ENCODE measurements at places on chromosomes 12 and 14.

DNA sequence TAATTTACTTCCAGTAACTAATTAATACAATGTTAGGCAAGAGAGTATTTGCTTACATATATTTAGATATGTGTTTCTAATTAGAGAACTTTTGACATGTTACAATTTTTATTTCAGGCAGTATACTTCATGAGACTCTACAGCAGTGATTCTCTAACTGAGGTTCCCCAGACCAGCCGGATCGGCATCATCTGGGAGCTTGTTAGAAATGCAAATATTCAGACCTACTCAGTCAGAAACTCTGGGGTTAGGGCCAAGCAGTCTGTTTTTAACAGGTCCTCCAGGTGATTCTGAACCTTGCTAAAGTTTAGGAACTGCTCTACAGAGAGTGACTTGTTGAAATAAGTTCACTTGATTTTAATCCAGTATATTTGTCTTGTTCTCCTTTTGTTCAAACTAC is 46.5 kb downstream of the ARID2 start:
- DNase-seq, result no peak

GRCh38 chr12:50166799-50167048 is 445 bp downstream of the CERS5 start:
- DNase-seq, result peak; percentile 33

DNA sequence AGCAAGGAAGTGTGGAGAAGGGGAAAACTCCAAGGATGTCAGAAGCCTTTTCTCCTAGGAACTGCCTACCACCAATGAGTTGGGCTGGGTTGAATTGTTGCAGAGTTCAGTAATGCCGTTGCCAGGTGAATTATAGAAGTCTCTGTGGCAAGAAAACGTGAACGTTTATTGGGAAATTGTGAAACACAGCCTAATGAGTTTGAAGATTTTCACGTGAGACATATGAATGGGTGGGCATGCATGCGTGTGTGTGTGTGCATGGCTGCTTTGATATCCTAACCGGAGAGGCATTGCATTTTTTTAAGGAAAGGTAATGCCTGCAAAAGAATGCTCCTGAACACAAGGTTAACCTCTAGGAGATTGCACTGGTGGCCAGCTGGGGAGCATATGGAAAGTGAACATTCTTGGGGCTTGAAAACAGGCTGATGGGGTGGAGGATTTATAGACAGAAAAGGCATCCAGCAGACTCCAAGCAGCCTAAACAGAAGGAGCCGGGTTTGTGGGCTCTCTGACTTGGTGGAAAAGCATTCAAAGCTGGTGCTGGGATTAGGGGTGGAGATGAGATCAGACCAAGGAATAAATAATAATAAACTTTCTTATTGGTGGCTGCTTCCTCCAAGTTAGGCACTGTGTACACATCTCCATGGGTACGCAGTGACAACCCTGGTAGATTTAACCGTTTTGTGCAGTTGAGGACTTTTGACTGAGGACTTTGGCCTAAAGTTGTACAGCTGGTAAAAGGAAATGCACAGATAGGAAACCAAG is 67.8 kb downstream of the NTF3 start:
- no peak for DNase-seq

DNA sequence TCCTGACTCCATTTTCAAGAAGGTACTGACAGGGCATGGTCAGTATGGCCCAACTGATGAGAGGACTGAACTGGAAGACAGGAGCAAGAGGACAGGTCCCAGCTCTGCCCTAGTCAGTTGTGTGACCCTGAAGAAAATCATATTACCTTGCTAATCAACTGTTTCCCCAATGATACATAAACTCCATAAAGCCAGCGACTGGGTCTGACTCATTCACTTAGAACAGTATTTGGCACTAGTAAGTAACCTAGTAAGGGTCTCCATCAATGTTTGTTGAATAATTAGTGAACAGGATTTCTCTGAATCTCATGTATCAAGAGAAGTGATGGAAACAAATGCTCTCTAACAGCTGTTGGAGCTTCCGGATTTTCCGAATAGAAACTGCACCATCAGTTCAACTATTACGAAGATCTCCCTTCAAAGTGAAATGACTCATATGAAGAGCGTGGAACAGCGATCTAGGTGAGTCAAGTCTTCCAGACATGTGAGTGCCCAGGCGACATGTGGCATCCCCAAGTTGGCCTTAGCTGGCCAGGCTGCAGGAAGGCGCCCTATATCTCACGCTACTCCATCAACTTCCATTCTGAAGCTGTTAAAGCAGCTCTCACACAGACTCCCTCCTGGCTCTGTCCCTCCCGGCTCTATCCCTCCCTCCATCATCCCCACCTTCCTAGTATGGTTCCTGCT is 94.5 kb downstream of the TTC7B start:
- no peak for DNase-seq

DNA sequence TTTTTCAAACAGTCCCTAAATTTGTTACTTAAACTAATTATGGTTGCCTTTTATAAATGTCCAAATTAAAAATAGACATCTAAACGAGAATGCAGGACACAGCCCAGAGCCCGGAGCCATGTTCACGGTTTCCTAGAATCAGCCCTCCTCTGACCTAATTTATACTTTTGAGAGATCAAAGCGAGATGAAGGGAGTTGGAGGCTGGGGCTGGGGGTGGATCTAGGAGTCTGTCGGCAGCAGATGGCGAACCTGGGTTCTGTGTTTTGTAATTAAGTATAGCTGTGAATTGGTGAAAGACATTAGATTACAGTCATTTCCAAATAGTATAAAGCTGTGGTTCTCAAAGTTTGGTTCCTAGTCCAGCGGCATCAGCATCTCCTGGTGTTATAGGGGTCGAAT is 210.1 kb downstream of the SLC41A2 start:
- no peak for DNase-seq

- DNase-seq, result no peak
Measured at GRCh38 chr14:92153581-92153980, 31.8 kb downstream of the CPSF2 start.

DNA sequence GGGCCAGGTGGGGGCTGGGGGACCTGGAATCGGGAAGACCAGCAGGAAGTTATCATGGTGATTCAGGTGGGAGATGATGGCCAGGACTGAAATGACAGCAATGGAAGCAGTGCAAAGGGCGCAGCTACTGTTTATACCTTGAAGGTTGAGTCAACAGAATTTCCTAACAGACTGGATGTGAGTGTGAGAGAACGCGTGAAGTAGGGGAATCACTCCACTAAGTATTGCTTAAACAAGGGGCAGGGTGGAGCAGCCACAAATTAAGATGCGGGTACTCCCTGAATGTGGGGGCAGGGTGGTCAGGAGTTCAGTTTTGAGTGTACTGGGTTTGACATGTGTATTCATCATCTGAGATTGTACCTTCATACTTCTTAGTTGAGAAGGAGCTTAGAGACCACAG is 45.1 kb downstream of the MYF5 start:
- no peak for DNase-seq

GRCh38 chr12:42475106-42475505 is 114.4 kb downstream of the PRICKLE1 start:
- no peak for DNase-seq

DNA sequence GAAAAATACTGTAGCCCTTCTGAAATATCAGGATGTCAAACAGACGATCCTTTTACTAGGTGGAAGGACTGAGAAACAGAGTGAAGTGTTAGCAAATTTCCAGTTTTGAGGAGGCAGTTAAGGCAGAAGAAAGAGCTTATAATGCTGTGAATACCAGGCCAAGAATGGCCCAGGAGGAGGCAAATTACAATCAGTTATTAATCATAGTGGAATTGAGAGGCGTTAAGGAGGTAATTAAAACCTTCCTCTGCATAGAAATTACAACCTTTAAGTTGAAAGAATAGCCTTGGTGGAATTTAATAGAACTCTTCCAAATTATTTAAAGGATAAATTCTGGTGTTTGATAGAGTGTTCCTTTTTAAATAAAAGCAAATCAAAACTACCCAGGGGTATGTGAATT is 590.9 kb upstream of the SEL1L start:
- no peak for DNase-seq

DNA sequence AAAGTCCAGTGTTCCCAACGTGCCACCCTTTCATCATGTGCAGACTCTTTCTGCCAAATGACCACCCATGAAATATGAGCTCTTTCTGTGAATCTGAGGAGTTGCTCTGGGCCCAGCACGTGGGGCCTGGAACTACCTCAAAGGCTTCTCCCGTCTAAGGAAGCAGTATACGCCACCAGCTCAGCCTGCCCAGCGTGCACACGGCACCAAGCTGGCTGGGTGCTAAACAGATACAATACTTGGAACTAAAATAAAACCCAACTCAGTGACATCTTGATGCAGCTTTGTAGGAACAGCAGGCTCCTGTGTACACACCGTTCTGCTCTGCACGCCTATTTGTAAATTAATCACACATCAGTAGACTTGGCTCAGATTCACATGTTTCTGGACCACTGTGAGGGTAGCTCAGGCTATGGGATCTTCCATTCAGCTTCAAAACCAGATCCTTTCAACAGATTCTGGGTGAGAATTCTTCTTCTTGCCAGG is 74.8 kb downstream of the ARL6IP4 start:
- DNase-seq, result no peak

DNA sequence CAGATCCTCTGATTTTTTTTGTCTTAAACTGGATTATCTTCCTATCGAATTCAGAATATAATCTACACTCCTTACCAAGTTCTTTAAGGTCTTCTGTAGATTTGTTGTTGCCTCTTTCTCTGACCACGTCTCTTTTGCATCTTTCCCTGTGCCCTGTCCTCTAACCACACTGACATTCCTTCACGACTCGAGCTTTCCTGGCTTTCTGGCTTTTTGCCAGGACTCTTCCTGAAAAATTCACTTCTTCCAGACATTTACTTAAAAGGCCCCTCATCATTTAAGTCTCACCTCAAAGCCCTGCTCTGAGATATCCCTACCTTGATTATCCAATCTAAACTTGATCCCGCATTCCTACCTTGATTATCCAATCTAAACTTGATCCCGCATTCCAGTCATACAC is 422.3 kb upstream of the DCN start:
- no peak for DNase-seq

GRCh38 chr12:120724720-120725119 is 906 bp upstream of the ACADS start:
- no peak for DNase-seq

DNA sequence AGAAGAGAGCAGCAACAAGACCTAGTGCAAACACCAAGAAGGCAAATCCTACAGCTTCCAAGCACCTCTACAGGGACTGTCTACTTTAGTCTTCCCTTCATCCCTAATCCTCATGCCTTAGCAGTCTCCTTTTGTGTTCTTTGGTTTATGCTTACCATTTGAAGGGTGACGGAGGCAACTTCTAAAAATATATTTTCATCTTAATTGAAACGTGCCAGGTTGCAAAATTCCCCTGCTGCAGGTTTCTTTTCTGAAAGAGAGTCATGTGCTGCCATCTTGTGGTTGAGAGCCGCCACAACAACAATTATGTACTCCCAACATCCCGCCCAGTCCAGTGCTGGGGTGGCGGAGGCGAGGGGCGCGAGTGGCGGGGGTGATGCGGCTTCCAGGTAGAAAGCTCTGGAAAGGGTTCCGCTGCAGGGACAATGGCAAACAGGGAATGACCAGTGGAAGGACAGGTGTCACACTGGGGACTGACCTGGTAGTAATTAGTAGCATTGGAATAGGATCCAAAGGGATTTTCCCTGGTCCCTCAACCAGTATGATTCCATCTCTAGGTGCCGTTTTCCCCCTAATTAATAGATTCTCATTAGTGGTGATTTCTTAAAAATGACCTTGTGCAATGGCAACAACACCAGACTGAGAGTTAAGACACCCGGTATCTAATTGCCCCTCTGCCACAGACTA is 80.3 kb upstream of the GNG2 start:
- peak; percentile 59 for DNase-seq

DNA sequence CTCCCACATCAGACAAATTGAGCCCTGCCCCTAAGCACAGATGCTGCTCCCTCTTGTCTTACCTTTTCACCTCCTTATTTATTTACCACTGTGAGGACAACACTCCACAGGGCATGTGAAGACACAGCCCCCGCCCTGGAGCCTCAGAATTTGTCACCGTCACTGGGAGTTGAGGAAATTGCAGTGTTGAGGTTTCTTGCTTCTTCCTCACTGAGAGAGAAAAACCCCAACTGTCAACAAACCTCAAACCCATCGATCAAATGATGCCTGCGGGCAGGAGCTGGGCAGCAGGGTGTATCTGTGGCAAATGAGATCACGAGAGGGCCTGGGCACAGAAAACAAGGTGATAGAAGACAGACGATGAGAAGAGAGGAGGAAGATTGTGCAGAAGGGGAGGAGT is 30.5 kb upstream of the PLEKHG3 start:
- DNase-seq, result no peak

DNA sequence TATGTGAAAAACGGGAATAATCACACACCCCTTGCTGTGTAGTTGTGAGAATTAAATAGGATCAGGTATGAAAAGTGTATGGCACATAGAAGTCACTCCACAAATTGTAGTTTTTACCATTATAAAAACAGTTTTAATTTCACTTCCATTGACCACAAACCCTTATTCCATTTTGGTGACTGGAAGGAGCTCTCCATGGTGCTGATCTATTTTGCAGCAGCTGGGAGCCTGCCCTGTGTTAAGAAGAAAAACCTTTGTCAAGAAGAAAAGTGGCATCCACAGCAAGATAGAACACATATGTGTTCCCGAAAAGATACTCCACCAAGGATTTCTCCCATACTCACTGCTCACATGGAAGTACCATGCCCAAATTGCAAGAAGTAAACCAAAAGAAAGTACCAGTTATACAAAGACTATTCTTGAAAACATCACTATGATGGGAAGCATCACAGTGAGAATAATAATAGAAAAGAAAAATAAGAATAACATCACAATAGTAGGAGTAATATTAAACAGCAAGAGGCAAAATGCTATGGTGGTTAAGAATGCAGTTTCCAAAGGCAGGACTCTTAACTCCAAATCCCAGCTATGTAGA is 58.7 kb downstream of the TUNAR start:
- no peak for DNase-seq

DNA sequence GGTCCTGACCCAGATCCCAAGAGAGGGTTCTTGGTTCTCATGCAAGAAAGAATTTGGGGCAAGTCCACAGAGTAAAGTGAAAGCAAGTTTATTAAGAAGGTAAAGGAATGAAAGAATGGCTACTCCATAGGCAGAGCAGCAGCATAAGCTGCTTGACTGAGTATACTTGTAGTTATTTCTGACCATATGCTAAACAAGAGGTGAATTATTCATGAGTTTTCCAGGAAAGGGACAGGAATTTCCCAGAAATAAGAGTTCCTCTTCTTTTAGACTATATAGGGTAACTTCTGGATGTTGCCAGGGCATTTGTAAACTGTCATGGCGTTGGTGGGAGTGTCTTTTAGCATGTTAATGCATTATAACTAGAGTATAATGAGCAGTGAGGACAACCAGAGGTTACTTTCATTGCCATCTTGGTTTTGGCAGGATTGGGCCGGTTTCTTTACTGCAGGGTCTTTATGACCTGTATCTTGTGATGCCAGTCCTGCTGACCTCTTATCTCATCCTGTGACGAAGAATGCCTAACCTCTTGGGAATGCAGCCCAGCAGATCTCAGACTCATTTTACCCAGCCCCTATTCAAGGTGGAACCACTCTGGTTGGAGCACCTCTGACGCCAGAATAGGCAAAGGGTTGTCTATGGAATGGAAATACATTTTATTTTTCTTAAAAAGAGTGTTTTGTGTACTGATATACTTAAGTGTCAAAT is 113.8 kb downstream of the OTOGL start:
- DNase-seq, result no peak

GRCh38 chr12:6057700-6058099 is 66.8 kb downstream of the VWF start:
- no peak for DNase-seq

- DNase-seq, result no peak
Measured at GRCh38 chr12:3335078-3335487, 155.9 kb upstream of the PRMT8 start.

GRCh38 chr12:19285793-19286448 is 153.4 kb upstream of the AEBP2 start:
- DNase-seq, result no peak

All from stimulated activated CD8-positive, alpha-beta memory T cell treated with anti-CD3 and anti-CD28 coated beads, Interleukin-7, amount 100 ng/mL, for 24 hours (primary cell).